Femur (tissue), 1 donor: ENCODE measurements at places on chromosomes 6 and 20.
A peak's percentile ranks its signal among the peaks of the same experiment; 100 is the strongest.

- no peak for DNase-seq
Observed at GRCh38 chr6:127533736-127534135, 14.6 kb upstream of the MTCL3 start.

GRCh38 chr6:80771941-80772340 is 665.5 kb downstream of the BCKDHB start:
- DNase-seq, result no peak

DNA sequence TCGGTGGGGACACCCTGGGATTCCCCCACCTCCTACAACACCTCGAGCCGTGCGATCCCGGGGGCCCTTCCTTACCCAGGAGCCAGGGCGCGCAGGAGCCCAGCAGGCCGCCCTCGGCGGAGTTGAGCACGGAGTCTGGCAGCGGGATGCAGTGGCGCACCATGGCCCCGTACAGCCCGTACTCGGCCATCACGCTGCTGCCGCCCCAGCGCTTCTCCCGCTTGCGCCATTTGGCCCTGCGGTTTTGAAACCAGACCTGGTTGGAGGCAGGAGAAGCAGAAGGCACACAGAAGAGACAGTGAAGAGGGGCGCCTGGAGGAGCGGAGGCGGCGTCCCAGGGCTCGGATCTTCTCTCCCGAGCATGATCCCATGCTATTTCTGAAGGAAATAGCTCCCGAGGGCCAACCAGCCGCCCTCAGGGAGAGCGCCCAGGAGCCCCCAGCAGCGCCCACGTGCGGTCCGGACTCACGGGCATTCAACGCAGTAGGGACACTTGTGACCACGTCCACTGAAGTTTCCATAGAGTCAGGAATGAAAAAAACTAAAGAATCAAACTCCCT is 4.3 kb downstream of the VSX1 start:
- no peak for DNase-seq

- no peak for DNase-seq
Observed at GRCh38 chr6:98909236-98909635, 38.5 kb downstream of the FBXL4 start.

DNA sequence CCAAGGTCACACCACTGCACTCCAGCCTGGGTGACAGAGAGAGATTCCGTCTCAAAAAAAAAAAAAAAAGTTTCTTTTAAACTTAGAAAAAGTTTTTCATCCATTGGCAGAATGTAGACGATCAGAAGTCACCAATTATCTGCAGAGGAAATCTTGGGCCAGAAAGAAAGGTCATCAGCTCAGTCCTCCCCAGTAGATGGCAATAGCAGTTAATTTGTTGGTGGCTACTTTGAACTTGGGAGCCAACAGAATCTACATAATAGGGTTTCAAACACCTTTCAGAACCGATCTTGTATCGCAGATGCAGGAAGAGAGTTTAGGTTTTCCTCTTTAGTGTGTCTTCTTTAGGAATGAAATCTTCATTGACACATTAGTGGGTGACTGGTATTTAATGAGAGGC is 41.7 kb downstream of the LBP start:
- no peak for DNase-seq

DNA sequence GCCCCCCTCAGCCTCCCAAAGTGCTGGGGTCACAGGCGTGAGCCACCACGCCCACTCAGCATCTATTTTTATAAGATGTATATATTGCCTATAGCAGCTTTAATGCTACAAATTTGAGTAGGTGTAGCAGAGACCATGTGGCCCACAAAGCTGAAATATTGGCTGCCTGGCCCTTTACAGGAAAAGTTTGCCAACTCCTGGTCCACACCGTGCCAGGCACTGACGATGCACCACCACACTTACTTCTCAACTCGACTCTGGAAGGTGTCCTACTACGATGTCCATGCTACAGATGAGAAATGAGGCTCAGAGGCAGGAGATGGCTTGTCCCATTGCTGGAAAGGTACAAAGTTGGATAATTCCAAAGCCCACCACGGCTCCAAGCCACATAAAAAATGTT is 17.2 kb upstream of the SRSF6 start:
- no peak for DNase-seq

DNA sequence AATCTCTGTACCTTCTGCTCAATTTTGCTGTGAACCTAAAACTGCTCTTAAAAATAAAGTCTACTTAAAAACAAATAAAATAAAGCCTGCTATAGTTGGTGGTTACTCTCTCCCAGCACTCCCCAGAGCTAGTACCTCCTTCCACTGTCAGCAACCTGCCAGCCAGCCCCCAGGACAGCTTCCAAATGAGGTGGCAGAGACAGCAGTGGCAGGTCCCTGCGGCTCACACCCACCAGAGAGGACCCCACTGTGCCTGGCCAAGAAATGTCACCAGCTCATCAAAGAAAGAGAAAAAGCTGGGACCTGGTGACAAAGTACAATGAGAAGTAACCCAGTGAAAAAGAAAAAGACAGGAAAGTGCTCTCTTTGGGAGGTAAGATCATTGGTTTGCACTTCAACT is 15.2 kb downstream of the APMAP start:
- peak; percentile 5 for DNase-seq

DNA sequence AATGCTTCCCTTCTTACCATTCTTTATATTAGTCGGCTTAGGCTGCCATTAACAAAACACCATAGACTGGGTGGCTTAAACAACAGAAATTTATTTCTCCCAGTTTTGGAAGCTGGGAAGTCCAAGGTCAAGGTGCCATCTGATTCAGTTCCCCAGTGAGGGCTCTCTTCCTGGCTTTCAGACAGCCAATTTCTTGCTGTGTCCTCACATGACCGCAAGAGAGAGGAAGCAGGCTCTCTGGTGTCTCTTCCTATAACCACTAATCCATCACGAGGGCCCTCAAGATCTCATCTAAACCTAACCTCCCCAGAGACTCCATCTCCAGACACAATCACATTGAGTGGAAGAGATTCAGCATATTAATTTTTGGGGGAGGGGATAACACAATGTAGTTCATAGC is 193.0 kb upstream of the SGK1 start:
- DNase-seq, result no peak

DNA sequence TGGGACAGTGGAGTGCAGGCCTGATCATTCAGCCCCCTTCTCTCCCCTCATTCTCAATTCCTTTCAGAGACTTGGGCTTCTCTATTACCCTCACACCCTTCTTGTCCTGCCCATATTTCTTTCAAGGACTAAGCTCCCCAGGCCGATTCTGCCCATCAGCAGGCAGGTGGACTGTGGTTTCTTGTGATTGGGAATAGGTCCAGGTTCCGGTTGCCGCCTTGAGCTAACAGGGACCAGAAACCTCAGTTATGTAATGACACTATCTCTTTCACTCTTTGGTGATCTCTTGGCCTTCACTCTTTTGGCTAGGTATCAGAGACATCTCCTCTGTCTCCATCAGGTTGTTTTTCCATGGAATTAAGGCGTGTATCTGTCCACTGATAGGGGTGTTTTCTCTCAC is 6.5 kb downstream of the MUCL3 start:
- DNase-seq, result no peak

- DNase-seq, result no peak
Observed at GRCh38 chr20:55778796-55779195, 226.5 kb downstream of the CBLN4 start.

DNA sequence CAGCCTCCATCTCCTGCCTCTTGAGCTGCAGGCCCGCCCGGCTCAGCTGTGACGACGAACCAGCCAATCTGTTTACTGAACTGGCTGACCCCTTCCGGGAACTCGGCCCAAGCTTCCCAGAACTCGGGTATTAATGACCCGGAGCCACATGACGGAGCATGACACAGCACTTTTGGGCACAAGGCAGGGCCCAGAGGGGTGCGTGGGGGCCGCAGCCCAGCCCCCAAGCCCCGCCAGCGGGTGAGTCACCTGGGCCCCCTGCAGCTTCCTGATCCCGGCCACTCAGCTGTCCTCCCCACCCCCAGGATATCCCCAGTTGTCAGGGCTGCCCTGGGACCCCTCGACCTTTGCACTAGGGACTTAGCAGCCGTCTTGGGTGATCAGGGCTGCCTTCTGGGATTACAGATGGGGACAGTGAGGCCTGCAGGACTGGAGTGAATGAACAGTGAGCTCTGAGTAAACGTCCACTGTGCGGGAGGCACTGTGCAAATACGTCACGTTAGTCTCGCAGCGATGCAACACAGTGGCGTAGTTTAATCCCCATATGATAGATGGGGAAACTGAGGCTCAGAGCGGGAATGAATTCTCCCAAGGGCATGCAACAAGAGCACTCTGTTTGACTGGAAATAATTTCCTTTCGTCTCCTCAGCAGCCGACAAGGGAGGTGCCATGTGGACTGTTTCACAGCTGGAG is 102.1 kb downstream of the CEBPB start:
- DNase-seq, result peak; percentile 87

GRCh38 chr6:3119040-3119723 is 671 bp downstream of the BPHL start:
- DNase-seq, result no peak

GRCh38 chr6:36692220-36692619 is 5.4 kb upstream of the RAB44 start:
- no peak for DNase-seq

DNA sequence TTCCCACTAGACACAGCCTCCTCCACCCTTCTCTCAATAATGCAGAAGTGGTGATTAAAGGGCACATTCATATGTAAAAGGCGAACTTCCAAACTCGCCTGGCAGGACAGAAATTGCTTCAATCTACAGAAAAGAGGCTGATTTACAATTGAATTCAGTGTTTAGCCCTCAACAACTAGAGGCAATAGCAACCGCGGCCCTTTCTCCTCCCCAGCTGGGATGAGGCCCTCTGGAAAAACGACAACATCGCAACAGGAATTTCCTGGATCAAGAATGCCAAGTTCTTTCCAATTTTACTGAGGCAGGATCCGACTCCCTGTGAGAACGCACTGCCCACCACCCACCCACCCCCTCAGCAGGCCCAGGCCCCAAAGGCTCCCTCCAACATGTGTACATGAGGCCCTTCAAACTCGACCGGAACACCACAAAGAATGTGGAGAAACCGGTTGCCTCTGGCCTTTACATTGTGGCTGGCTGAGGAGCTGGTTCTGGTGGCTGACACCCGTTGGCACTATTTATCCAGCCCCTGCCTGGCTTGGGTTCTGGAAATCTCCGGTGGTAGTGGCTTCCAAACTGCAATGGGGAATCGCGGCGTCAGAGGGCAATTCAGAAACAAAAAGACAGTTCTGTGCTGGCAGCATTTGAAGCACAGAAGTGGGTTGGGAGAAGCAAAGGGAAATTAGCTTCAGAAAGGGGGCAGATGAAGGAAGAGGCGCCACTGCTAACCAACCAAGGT is 36.8 kb downstream of the ZMYND8 start:
- DNase-seq, result peak; percentile 92

DNA sequence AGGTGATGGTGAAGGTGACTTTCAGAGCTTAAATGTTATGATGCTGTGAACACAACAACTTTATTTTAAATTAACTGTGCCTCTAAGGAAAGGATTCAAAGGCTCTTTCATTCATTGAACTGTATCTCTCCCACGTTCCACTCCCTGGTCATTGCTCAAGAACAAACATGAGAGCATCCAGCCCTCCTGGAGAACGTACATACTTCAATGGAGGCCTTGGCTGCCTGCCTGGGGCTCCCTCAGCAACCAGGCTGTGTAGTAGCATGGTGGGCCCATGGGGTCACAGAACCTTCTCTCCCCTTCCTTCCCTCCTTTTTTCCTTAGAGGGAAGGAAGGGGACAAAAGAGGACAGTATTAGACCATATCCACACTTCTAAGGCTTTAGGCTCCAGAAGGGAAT is 234.3 kb downstream of the CDC5L start:
- no peak for DNase-seq

- no peak for DNase-seq
Observed at GRCh38 chr20:62244644-62245108, 6.4 kb downstream of the OSBPL2 start.

GRCh38 chr20:19995220-19995863 is 21.8 kb upstream of the NAA20 start:
- DNase-seq, result no peak

GRCh38 chr6:16723402-16723801 is 37.9 kb downstream of the ATXN1 start:
- DNase-seq, result no peak

DNA sequence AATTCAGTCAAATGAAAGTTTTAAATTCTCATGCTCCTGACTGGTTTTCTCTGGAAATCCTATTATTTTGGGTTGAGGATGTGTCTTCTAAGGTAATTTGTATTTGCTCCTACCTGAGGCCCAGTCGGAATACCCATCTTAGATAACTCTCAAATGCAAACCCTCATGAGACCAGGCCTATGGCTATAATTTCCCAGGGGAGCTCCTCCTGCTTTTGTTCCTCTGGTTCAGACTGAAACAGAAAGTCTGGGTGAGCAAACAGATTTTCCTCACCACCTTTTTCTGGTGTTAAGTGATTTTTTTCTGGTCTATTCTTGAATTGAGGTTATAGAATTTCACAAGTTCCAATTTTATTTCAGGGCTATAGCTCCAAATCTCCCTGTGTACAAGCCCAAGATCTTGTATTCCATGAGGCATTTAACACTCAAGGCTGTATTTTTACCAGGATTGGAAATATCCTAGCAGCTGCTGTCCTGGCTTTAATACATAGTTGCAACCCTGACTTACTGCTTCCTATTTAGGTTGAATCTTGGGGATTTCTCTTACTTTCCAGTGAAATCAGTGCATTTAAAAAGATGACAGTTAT is 169.1 kb upstream of the PTCHD4 start:
- no peak for DNase-seq

DNA sequence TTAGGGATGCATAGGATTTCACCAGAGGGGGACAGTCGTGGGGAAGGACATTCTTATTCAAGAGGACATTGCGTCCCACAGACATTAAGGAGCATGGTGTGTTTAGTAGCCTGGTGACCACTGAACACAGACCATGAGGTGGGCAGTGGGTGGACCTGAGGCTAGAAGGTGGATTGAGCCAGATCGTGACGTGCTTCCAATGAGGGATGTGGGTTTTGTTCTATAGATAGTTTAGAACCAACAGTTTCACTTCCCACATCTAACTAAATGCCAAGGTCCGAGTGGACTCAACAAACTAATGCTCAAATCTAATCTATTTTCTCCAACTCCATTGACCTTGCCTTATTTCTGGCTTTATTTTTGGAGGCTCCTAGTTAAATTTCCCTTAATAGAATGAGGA is 58.5 kb downstream of the OGFRL1 start:
- DNase-seq, result no peak
